NCI-H1105 (cell line): ENCODE measurements at places on chromosomes 5 and 9.

DNA sequence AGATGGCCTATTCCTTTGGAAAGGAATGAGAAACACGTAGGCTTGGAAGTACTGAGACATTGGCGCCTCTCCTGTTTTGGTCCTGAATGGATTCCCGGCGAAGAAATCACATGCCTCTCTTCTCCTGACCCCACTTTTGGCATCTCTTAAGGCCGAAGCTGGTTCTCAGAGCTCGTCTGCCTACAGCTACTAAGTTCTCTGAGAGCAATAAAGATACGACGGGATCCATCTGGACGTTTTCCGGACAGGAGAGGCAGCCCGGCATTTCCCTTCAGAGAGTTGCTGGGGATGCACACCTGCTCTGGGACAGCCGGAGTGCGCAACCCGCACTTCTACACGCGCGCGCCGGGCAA, 336.8 kb upstream of the PUM3 start:
- DNase-seq = no peak

DNA sequence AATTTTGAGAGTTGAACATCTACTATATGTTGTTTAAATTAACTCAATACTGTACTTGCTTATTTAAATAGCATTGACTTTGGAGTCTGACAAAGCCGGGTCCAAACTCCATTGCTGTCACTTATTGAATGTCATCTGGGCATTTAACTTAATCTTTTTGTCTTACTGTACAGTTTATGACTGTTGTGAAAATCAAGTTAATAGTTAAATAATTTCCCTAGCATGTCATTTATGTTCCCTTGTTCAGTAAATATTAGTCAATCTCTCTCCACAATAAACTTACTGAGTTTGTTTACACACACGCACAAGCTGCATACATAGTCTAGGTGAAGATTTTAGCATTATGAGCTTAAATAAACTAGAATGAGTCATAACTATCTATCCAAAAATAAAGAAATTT, 6.3 kb upstream of the UGCG start:
- no peak for DNase-seq

DNA sequence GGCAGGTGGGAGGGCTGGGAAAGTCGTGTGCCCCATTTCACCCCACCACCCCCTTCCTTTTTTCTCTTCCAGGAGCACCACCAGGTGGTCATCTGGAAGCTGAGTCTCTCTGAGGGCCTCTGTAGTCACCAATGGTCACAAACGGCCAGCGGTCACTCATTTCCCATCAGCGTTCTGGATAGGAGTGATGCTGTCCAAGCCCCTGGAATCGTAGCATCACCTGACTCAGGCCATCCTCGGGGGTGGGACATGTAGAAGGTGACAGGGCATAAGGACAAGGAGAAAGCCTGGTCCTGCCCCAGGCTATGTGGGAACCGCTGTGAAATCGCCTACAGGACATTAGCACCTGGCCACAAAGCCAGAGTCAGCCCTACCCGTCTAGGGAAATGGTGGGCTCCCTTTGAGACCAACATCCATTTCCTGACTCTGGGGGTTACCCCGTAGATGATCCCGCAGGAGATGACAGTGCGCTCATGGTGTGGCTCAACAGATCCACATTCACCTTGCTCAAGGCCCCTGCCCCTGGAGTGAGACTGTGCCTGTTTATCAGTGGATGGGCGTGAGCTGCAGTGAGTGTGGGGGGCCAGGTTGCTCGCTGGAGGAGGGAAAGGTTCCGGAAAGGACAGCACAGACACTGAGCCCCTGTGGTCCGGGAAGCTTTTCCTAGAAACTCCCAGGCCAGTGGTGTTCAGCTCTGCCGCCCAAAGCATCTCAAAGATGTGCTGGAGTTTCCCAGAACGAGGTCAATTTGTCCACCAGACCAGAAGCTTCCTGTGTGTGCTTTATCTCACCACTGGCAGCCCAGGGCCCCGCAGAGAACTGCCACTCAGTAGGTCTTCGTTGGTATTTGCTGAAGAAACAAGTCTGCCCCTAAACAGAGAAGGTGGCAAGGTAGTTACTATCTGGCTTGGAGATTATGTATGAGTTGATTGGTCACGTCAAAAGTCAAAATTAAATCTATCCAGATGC, 61.1 kb upstream of the UNC5A start:
- DNase-seq = no peak

DNA sequence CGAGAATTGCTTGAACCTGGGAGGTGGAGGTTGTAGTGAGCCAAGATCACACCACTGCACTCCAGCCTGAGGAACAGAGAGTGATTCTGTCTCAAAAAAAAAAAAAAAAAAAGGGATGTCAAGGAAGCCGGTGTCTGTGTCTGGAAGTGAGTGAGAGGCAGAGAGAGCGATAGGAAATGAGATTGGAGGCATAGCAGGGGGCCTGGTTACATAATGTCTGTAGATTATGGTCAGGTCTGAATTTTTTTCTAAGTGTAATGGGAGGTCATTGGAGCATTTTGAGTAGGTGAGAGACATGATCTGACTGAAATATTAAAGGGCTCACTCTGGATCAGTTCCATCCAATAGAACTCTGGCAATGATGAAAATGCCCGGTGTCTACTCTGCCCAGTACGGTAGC, 40.4 kb upstream of the CTNNA1 start:
- DNase-seq = no peak

DNA sequence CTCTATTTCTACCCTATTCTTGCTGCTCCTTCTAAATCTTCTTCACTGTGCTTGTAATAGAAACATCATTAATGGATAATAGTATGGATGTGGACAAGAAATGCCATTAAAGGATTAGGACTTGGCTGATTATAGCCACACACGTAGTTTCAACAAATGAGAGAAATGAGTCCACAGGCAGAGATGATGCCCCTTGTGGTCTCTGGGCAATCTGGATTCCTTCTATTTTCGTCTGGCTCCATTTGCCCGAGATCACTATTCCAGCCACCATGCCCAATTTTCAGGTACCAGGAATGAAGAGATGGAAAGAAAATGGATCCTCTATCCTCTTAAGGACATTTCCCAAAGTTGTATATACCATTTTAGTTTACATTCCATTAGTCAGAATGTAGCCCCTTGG, 13.2 kb downstream of the VLDLR start:
- no peak for DNase-seq

DNA sequence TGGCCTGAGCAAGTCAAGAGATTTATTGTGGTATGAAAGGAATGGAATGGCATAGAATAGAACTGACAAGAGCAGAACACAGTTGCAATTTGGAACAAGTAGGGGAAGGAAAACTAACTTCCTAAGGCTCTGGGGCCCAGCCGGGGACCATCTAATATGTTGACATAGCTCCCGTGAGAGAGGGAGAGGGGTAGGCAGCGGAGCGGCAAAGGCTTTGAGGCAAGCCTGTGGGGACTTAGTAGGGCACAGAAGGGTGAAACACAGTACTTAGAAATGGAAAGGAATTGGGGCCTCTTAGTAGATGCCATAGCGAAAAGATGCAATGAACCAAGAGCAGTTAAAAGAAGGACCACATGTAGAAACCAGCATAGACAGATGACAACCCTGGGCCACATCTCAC, 11.8 kb upstream of the GNA14 start:
- DNase-seq = no peak

GRCh38 chr9:120655005-120655622, 59.2 kb downstream of the MEGF9 start:
- DNase-seq = no peak

GRCh38 chr5:38023799-38024198, 184.0 kb upstream of the GDNF start:
- no peak for DNase-seq

- no peak for DNase-seq
Observed at GRCh38 chr9:136725612-136726011, 13.2 kb downstream of the DIPK1B start.

- DNase-seq = no peak
Observed at GRCh38 chr9:82164159-82164558, 175.6 kb downstream of the SPATA31D1 start.

- DNase-seq = no peak
Observed at GRCh38 chr9:113788616-113789330, 87.3 kb upstream of the ZNF618 start.

- no peak for DNase-seq
Observed at GRCh38 chr9:16321461-16322119, 548.9 kb downstream of the BNC2 start.

GRCh38 chr9:95023217-95024003, 294.1 kb downstream of the FANCC start:
- DNase-seq = no peak

DNA sequence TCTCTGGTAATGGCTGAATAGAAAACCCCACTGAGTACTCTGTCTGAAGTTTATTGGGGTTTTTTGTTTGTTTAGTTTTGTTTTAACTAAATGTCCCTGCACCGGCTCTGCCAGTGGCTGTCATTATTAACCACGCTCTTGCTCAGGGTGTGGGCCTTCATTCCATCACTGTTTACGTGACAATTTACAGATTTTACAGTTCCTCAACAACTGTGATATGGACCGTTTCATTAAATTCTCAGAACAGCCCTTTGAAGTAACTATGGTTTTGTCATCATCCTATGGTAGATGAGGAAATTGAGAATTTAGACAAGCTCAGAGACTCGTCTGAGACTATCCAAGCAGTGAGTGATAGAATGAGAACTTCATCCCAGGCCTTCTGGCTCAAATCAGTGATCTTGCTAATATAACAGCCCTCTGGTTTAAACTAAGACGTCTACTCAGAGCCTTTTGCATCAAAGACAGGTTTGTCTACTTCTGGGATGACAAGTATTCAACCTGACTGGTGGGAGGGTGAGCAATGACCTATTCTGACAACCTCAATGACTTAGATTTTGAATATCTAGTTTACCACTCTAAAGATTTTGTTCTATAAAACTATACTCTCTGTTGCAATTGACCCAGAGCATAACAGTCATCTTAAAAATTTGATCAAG, 77.3 kb upstream of the MAP3K1 start:
- DNase-seq = no peak

DNA sequence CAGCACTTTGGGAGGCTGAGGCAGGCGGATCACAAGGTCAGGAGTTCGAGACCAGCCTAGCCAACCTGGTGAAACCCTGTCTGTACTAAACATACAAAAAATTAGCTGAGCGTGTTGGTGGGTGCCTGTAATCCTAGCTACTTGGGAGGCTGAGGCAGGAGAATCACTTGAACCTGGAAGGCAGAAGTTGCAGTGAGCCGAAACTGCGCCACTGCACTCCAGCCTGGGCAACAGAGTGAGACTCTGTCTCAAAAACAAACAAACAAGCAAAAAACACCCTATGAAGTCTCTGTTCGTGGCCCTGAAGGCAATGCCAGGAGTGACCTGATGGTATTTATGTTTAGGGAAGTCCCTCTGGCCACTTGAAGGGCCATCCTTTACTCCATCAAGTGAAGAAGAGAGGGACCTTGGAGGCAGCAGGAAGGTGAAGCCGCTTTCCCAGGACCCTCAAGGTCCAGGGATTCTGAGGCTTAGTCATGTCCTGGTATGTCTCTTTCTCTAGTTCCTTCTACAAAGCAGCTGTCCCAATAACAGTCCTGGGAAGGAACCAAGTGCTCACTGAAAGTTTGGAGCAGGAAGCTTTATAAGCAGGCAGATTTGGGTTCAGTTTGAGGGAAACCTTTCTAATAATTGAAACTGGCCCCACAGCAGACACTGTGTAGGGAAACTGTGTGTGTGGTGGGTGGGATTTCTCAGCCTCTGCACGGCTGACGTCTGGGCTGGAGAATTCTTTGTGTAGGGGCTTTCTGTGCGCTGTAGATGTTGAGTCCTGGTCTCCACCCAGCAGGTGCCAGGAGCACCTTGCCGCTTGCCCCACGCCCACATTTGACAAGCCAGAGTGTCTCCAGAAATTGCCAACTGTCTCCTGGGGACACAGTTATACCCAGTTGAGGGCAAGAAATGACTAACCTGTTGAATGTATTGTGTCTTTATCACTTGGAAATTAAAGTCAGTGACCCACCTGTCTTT, 12.5 kb downstream of the PHF2 start:
- DNase-seq = no peak

- no peak for DNase-seq
Observed at GRCh38 chr9:90854637-90855175, 53.1 kb downstream of the SYK start.
